Fibroblast of mammary gland (primary cell): ENCODE measurements at places on chromosomes 6 and 20.

- DNase-seq, result peak; percentile 83
Measured at GRCh38 chr20:64065974-64066343, 3.0 kb downstream of the TCEA2 start.

DNA sequence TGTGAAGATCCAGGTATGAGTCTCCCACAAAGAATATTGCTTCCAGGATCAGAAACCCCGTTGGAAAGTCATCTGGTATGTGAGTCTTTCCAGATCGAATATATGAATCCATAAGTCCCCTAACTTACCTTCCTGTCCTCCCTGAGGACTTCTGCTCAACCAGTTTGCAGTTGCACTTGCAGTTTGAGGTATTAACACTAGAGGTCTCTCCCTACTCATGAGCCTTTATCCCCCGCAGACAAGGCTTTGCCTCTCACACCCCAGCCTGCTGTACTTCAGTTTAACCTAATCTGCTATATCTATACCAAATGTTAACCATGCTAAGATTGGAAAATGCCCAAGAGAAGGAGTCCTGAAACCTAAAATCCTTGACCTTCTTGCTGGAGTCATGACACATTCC is 135.3 kb upstream of the DEFB112 start:
- DNase-seq, result peak; percentile 0

GRCh38 chr6:140684776-140685550 is 1310.5 kb upstream of the CITED2 start:
- no peak for DNase-seq

GRCh38 chr6:166567107-166567506 is 19.4 kb downstream of the RAMACL start:
- peak; percentile 100 for DNase-seq

DNA sequence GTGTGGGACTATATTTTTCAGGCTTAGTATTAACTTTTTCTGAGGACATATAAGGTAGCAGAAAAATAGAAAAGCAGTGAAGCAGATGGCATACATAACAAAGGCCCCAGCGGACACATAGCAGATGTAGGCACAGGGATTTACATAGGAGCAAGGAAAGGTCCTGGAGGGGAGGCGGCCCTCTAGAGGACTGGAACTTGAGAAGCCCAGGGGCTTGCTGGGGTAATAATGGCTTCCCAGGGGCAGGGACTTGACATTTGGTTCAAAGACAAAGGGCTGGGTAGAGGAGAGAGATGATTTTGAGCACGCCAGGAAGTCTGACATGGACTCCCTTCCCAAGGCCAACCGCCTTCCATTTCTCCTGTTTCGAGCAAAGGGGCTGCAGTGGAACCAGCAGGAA is 31.7 kb upstream of the OSTM1 start:
- DNase-seq, result no peak

- no peak for DNase-seq
Measured at GRCh38 chr6:42128460-42129359, 13.7 kb downstream of the C6orf132 start.

DNA sequence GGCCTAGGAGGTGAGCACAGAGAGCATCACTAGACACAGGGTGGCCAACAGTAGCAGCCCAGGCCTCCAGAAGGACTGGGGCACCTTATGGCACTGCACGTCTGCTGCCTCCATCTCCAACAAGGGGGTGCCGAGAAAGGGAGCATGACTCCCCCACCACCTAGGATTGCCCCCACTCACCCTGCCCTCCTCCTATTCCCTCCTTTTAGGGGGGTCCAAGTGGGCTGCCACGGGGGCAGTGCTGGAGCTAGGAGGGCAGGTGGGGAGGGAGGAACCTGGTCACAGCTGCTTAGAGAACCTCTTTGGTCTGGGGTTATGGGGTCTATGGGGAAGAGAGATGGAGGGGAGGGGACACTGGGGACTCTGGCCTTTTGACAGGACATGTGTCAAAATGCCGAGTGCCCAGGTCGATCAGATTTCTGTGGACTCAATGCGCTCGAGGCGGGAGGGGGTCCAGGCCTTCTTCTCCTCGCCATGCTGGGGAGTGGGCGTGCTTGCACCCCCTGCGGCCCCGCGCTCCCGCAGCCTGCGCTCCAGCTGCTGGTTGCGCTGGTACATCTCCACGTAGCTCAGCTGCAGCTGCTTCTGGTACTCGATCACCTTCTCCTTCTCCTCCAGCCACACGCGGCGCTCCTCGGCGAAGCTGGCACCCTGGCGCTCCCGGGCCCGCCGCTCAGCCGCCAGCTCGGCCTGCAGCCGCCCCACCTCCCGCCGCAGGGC is 4.5 kb upstream of the FASTKD5 start:
- DNase-seq, result no peak

GRCh38 chr20:53847139-53847836 is 223.1 kb downstream of the BCAS1 start:
- no peak for DNase-seq

GRCh38 chr6:56977192-56977591 is 22.3 kb downstream of the BEND6 start:
- DNase-seq, result no peak

- DNase-seq, result peak; percentile 52
Measured at GRCh38 chr6:112237066-112237465, 17.3 kb downstream of the LAMA4 start.

DNA sequence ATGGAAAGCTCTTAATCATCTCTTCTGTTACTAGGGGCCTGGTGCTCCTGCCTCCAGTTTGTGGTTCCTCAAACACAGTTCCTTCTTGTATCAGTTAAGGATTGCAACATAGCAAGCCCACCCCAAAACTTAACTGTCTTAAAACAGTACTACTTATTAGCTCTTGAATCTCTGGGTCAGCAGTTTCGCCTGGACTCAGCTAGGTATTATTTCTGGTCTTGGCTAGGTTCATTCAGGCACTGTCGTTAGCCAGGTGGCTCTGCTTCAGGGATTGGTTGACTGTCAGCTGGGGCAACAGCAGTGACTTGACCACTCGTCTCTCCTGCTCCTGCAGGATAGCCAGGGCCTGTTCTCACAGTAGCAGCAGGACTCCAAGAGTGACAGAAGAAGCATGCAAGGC is 30.0 kb upstream of the RALY start:
- no peak for DNase-seq

DNA sequence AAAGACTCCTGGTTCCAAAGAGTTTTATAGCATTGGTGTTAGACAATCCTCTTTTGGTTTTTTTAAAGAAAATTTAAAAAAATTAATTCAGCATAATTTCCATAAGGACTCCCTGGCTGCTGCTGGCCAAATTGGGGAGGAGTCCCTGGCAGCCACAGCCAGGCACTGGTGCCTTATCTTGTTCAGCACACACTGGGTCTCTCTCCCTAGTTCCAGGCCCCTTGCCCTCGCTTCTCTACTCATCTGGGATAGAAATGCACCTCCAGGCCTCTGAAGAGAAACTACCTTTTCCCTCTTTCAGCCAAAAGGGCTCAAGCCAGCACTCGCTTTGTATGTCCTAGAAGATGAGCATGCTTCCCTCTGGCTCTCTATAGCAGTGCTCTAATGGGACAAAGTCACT is 13.4 kb upstream of the MAPK13 start:
- no peak for DNase-seq

- DNase-seq, result no peak
Measured at GRCh38 chr6:167300902-167301777, 10.0 kb downstream of the UNC93A start.

DNA sequence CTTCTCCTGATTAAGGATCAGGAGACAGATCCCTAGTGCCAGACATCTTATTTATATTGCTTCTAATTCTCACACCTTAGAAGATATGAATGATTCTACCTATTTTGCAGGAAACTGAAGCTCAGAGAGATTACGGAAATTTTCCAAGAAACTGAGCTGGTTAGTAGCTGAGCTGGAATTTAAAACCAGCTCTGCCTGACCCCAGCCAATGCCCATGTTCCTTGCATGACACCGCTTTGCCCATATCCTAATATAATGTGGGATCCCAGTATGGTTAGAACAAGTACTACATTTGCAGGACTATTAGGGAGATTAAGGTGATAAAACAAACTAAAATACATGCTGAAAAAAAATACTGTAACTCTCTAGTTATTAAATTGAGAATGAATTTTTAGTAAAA is 1.9 kb downstream of the TMEM30A start:
- DNase-seq, result no peak

GRCh38 chr6:37134396-37135191 is 35.4 kb upstream of the PIM1 start:
- peak; percentile 98 for DNase-seq

GRCh38 chr6:37698264-37699137 is 818 bp upstream of the MDGA1 start:
- DNase-seq, result no peak

GRCh38 chr20:45860560-45861220 is 3.3 kb downstream of the ZSWIM3 start:
- DNase-seq, result peak; percentile 28

DNA sequence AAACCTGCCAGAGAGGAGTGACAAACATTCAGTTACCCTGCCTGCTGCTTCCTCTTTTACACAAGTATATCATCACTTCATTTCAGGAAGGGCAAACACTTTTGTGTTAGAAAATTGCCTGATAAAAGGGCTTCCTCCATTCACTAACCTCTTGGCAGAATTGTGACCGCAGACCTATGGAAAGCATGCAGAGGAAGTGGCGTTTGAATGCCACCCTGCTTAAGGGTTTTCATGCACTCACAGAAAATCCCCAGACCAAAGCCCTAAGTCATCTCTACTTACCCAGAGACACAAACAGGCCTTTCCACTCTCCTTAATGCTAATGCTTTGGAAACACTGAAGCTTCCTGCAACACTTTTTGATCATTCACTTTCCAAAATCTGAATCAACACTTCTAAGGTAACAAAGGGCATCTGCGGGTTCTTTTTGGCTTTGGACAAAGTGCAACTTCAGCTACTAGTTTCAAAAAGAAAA is 22.1 kb upstream of the RALGAPA2 start:
- DNase-seq, result no peak

DNA sequence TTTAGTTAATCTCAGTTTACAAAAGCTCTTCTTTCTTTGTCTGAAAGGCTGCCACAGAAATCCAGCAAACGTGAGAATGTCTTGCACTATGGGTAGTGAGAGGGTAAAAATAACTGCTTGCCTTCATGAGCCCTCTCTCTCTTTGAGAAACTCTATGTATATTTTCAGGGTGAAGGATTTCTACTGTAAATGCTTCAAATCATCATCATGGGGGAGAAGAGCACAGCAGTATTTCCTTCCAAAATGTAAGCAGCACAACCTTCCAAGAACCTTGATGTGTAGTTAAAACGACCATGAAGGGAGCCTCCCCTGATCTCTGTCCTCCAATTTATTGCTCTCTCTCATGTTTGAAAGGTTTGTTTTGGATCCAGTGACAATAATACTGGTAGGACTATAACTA is 141.3 kb upstream of the CENPW start:
- DNase-seq, result no peak

DNA sequence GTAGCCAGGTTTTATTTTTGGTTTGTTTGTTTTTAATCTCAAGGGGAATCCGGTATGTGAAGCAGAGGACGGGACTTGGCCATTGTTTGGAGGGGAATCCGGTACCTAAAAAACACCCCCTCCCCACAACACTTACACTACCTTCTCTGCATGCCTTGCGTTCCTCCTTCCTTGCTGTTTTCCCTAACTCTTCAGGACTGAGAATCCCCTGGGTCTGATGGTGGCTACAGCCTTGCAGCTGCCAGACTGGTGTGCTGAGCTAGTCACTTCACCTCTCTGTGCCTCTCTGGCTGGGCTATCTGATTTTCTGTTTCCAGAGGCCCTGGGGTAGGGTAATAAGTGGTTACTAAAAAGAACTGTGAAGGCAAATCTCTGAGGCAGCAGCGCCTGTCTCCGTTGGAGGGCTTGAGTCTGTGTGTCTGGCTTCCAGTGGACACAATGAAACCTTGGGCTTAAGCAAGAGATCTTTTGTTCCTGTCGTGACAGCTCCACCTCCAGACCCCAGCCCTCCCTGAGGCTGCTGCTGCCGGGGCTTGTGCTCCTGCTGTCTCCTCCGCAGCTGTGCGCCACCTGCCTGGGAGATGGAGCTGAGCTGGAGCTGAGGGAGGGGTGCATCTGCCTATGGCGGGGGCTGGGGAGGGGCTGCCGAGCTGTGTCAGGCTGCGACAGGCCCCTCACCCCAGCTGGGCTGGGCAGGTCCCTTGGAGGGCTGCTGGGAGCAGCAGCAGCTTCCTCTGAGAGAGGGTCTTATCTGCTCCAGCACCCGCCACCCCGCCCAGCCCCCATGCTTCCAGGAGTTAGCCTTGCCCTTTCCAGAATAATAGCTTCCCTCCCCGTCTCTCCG is 65.8 kb upstream of the CCDC167 start:
- no peak for DNase-seq

DNA sequence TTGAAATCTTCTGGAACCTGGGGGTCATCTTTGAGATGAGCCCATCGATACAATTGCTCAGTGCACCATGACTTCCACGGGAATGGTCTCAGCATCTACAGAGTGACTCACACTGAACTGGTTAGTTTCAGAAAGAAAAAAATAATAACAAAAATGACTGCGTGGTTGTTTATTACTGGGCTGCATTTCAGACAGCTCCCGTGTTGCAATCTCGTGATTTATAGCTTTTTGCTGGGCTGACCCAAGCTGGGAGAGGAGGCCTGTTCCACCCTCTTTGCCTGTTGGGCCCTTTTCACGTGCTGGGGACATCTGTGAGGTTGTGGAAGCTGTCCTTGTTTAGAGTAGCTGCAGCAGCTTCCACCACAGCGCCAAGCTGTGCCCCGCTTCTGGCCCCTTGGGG is 225.5 kb downstream of the BMP7 start:
- DNase-seq, result peak; percentile 63

GRCh38 chr6:8064638-8065518 is 689 bp upstream of the BLOC1S5 start:
- DNase-seq, result no peak

DNA sequence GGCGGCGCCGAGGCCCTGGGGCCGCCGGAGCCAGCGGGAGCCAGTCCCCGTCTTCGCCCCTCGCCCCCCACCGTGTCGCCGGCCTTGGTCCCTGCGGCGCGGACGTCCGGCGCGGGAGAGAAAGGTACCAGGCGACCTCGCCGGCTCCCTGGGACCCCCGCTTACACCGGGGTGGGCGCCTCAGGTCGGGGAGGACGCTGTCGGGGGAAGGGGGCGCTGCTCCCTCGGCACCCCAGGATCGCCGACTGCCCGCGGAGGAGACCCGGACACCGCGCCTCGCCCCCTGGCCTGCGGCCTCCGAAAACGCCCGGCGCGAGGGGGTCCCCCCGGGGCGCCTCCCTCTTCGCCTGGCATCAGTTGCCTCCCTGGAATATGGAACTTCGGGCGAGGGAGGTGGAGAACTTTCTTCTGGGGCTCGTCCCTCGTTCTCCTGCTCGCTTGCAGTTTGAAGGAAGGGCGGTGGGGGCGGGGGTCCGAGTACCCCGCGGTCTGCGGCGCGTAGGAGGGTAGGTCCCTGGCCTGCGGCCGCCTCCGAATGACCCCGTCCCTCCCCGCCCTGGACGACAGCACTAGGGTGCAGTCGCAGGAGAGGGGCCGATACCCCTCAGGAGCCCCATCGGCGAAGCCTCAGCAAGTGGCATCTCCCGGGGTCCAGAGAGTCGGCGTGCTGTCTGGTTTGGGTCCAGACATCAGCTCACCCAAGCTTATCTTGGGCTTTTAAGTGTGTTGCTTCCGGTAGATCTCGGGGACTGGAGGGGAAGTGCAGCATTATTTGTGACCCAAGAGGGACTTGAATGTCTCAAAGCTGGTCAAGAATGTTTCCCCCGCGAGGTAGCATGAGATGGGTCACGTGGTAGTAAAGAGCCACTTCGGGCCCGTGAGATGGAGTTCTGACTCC is 549 bp downstream of the ANKRD6 start:
- no peak for DNase-seq

GRCh38 chr6:110359556-110359955 is 1.4 kb upstream of the METTL24 start:
- DNase-seq, result no peak

GRCh38 chr6:13729891-13730290 is 18.3 kb upstream of the RANBP9 start:
- DNase-seq, result peak; percentile 70

- no peak for DNase-seq
Measured at GRCh38 chr6:108116546-108117426, 42.2 kb upstream of the OSTM1 start.
